ENCODE measurements at places on chromosomes 7 and 10.

DNA sequence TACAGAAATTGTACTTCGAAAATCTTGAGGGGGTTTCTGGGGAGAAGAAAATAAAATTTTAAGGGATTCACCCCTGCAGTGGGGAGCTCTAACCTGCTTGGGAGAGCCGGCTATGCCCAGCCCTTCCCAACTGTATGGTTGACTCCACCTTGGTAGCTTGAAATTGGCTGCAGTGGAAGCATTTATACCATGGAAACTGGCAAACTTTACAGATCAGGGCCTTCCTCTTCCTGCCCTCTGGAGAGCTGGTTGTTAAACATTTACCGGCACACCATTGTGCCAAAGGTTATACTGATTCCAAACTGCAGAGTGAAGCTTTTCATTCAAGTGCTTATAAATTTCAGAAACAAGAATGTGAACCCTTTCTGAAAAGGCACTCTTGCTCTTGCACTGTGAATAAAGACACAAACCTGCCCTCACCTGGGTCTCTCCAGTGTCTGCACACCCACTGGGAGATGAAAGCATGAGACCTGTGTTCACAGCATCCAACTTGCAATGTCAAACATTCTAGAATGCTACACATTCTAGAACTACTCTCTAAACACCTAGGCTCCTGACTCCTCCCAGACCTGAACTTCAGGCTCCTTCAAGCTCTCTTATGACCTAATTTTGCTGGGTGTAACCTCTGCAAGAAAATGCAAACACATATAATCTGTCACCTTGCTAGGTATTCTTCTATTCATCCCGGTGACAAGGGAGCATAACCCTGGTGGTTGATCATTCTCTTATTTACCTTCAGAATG is 44.7 kb downstream of the ABLIM1 start:
- DNase-seq = peak; percentile 80

- no peak for DNase-seq
These were observed 366.5 kb upstream of the KLF6 start for GRCh38 chr10:4151466-4151865.

DNA sequence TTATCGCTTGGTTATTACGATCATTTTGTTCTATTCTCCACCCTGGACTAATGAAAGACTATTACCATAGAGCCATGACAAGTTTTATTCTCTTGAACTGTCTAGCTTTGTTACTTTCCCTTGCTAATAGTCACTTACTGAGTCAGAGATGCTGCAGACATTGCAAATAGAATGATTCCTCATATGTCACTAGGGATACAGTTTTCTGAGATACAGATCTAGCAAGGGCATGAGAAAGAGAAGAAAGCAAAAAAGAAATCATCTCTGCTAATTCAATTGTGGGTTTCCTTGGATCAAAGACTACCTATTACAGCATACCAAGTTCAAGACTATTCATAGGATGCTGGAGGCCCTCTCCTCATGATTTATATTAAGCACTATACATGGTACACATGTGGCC is 204.3 kb downstream of the MBL2 start:
- no peak for DNase-seq

GRCh38 chr10:113957013-113957412 is 86.7 kb upstream of the ADRB1 start:
- no peak for DNase-seq

GRCh38 chr10:89035461-89035860 is 44.9 kb downstream of the FAS start:
- no peak for DNase-seq

- no peak for DNase-seq
These were observed 11.2 kb upstream of the CUZD1 start for GRCh38 chr10:122856902-122857301.

DNA sequence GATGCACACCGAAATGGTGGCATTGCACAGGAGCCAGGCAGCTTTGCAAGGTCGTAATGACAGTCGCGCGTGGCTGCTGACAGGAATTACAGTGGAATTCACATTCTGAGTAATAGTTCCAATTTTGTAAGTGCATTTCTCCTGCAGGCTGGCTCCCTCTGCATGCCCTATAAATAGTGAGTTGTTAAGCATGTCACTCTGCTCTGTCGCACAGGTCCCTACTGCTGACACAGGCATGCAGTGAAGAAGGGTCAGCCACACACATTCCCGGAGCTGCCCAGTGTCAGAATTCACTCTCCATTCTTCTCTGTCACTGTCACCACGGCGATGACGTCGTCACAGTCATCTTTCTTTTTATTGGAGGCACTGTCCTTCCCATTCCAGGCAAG is 49.2 kb upstream of the SHH start:
- no peak for DNase-seq

- no peak for DNase-seq
These were observed 26.1 kb downstream of the LRRC4 start for GRCh38 chr7:128005117-128005516.

DNA sequence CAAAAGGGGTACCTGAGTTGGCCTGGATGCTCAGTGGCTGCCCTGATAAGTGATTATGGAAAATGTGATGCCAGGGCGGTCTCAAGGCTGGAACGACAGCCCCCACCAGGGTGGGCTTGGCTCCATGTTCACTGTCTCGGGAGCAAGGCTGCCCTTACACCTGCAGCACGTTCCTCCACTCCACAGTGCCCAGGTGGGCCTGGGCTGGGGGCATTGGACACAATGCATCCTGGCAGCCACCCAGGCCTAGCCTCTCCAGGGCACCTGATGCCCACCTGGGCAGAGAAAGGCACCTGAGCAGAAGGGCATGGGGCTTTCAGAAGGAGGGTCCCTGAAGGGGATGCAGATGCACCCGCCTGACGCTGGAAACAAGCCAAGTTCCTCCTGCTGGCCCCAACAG is 548.3 kb downstream of the DNAJB6 start:
- no peak for DNase-seq

DNA sequence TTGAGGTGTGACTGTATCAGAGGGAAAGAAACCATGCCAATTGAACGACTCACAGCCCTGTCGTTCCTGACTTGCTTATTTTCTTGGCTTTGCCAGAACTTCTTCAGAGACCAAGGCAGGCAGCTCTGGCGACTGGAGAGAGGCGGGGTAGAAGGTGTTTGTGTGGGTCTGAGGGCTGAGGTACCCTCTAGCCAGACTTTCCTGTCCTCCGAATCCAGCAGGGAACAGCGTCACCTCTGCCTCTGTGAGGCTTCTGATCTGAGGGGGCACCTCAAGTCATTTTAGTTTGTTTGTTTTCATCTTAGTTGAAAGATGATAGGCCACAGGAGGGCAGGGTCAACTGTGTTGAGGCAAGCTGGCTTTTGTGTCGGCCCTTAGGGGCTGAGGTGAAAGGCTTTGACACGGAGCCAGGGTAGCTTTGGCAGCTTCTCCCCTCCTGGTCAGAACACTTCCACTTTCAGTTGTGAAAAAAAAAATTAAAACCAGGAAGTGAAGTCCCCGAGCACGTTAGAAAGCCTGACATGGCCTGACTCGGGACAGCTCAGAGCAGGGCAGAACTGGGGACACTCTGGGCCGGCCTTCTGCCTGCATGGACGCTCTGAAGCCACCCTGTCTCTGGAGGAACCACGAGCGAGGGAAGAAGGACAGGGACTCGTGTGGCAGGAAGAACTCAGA is 1.9 kb downstream of the ACSL5 start:
- DNase-seq = peak; percentile 33

DNA sequence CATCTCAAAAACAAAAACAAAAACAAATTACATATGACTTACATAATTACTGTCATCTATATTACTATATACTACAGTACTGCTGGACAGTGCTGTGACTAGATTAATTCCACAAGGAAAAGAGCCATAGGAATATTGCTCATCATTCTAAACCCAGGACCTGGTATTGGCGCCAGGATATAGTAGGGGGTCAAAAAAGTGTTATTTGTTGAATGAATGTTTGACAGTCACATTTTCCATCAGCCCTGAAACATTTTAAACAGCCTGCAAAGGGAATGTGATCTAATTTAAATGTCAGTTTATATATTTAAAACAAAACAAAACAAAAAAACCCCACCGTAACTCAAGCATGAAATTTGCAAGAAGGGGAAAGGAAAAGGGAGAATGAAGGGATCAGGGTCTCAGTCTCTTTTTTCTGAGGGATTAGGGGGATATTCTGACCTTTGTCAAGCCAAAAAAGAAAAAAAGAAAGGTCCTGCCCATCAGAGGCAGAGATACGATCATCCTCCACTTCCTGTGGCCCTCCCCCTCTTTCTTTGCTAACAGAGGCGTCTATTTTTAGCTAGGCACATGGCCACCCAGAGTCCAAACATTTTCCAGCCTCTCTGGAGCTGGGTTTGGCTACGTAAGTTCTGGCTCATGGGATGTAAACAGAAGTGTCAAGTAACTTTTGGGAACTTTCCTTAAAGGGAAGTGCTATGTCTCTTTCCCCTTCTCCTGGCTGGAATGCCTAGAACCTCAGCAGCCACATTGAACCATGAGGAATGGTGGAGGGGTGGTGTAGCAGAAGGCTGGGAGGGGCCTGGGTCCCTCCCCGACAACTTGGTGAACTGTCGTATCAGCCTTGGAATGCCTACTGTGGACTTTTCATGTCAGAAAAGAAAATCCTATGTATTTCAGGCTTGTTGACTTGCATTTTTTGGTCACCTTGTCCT is 44.6 kb upstream of the DLG5 start:
- DNase-seq = no peak

DNA sequence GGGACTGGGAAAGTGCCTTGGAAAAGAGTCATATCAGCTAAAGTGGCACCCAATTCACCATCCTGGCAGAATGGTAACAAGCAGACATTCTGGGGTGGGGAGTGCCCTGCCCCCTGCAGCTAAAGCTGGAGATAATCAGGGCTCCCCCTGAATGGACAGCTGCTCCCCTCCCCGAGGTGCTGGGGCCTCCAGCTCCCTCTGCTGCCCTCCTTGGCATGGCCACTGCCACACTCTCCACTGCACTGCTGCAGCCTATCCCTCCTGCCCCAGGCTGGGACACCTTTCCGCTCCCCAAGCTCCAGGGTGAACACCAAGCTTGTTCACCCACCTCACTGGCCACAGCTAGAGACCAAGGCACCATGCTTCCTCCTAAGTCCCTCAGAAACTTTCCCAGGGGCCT is 9.8 kb upstream of the PARD3 start:
- no peak for DNase-seq

DNA sequence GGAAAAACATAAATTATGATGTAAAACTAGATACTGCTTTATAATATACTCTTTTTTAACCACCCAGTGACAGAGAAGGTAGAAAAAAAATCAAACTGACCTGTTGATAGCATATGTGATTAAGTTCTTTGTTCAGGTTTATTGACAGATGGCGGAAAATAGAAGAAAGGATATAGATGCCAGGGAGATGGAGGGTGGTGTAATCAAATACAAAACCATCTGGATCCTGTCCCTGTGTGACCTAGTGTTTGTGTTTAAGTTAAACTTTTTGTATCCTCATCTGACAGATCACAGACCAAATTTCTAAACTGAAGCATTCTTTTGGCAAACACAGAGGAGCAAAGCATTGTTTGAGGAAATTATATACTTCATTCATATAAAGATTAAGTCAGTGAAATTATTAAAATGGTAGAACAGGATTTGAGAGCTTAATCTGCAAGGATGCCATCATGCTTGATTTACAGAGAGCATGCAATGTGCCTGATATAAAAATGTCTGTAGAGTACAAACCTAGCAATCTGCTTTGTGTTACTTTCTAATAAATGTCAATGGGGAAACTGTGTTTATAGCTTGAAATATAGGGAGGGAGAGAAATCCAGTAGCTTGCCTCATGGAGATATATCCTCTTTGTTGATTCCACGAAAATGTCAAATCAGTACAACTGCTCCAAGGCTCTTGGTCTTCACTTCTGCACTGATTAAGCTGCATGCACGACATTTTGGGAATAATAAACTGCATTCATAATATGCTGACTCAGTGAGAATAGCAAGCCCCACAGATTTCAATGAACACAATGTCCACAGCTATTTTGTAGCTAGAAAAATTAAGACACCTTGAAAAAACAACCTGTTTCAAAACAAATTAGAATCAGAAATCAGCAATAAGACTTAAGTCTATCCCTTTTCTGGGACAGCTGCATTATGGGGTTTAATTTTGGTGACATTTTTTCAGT is 39.0 kb downstream of the SEM1 start:
- no peak for DNase-seq

DNA sequence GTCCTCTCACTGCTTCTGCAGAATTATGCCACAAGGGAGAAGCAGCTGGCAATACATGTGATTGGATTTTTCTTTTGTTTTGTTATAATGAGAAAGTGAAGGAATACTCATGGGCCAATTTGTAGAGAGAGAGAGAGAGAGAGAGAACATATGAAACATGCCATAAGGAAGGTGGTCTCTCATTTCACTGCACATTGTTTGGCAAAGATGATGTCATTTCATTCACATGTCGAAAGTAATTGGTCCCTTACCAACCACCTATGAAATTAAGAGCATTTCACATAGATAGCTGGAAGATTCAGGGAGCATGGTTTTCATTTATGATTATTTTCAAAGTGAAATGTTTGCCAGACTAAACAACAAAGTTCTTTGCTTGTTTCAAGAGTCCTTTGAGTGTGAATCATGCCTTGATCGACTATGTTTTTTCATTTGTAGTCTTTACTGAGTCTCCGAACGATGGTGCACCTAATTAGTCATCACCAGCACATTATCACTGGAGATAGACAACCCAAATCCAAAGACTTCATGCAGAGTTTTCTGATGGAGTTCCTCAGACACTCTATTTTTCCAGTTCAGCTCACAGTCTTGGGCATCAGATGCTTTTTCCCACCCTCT is 130.1 kb upstream of the ZEB1 start:
- DNase-seq = no peak

DNA sequence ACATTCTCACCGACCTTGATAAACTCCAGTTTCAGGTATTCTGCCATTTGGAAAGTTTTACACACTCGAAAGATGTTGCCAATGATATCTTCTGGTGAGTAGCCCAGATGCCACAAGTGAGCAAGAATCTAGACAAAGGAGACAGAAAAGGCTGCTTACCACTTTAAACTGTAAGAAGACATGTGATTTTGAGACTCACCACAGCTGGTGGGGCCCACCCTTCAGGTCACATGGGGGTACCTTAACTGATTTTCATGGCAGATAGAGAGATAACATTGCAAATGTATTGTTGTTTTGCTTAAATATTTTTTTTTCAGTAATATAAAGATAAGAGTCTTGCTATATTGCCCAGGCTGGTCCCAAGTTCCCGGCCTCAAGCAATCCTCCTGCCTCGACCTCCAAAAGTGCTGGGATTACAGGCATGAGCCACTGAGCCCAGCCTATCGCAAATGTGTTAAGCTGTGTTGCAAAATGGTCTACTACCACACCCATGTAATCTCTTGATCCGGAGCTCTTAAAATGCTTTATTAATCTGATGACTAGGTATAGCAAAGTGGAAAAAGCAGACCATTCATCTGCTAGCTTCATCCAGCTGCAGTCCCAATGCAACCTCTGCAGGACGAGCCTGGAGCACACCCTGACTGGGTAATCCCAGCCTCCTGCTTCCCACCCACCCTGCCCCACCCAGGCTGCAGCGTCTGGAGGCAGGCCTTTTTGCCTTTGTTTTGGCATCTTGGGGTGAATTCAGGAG is 18.5 kb downstream of the RFC2 start:
- DNase-seq = no peak

- DNase-seq = no peak
These were observed 183.0 kb upstream of the CTBP2 start for GRCh38 chr10:125343118-125343925.

Measured in RCC 7860 (cell line).